GF-D8 (cell line): ENCODE measurements at places on chromosomes 11 and 22.

DNA sequence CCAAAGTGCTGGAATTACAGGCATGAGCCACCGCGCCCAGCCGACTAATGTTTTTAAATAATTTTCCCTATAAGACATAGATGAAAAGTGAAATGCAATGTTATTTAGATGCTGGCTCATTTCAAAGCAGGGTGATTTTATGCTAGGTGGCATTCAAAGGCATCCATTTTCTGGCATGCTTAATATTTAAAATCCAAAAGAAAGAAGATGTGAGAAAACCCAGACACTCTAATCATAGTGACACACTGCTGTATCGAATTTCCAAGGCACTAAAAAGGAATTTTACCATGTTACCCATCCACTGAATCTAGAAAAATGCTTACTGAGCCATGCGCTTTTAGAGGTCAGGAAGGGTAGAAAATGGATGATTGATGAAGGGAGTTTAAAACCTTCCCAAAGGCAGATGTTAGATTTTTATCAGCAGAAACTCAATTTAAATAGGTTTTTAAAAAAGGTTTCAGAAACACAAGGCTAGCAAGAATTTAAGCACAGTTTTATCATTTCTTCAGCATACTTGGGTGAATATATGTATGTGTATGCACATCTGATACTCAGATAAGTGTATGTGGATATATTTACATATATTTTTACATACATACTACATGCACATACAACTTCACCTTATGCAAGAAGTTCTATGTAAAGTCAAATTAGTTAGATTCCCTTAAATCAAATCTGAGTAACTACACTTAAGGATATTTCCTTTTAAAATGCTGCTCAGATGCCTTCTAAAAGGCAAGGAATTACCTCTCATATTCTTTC lies 24.1 kb upstream of the CCDC89 start:
- DNase-seq = no peak

GRCh38 chr22:37176464-37177061 lies 11.5 kb downstream of the C1QTNF6 start:
- DNase-seq = peak; percentile 76

- no peak for DNase-seq
Measured at GRCh38 chr11:128692753-128693415, 988 bp upstream of the FLI1 start.

- no peak for DNase-seq
Measured at GRCh38 chr11:64089493-64089892, 53.8 kb downstream of the FLRT1 start.

GRCh38 chr11:30724274-30724673 lies 138.1 kb upstream of the MPPED2 start:
- no peak for DNase-seq
